ENCODE measurements at places on chromosomes 3 and 15. TPM values are rescaled to one million over a fixed set of nuclear protein-coding genes. Genes with fewer than 3 reads are reported as not detected.

IGDCC3 gene
- 20.1 TPM for total RNA-seq

DENND6A gene
- 39.9 TPM for total RNA-seq

CRBN gene
- total RNA-seq: 39.4 TPM

SCAANT1 gene
- total RNA-seq: not detected

RABL3 gene
- 7.0 TPM for total RNA-seq

TGM5 gene
- total RNA-seq: not detected

DNAJA4 gene
- not detected for total RNA-seq

TCAIM gene
- 34.5 TPM for total RNA-seq

DNA sequence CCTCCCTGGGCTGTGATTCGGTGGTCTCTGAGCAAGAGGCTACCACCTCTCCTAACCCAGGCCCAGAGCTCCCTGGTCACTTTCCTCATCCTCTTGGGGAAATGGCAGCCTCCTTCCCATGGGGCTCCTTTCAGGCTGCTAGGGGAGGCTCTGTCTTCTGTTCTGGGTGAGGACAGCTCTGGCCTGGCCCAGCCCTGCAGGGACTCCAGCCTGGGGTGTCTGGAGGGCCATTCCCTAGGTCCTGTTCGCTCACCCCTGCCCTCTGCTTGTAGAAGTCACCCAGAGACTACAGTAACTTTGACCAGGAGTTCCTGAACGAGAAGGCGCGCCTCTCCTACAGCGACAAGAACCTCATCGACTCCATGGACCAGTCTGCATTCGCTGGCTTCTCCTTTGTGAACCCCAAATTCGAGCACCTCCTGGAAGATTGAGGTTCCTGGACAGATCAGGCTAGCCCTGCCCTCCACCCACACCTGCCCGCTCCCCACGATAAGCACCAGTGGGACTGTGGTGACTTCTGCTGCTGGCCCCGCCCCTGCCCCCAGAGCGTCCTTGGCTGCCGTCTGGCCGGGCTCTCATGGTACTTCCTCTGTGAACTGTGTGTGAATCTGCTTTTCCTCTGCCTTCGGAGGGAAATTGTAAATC, 30.9 kb downstream of the PRKCD start:
- DNase-seq: no peak

GRCh38 chr15:65363766-65364165, 14.0 kb downstream of the IGDCC3 start:
- no peak for DNase-seq

GRCh38 chr15:49863431-49864224, 242.8 kb downstream of the DTWD1 start:
- no peak for DNase-seq

GRCh38 chr15:81888748-81889484, 156.9 kb downstream of the MEX3B start:
- DNase-seq: no peak

DNA sequence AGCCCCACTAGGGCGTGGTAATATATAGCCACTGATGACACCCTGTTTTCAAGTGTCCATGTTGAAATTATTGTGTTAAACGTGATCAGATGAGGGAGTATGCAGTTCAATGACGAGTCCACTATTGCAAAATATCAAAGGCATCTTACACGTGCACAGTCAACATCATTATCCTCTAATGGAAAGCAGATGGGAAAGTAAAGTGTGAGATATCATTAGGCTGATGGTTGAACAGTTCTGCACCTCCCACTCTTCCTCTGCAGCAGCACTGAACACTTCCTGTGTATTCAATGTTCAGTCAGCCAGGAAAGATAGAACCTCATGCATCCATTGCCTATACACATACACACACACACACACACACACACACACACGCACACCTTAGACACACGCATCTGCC, 431.8 kb upstream of the CCDC54 start:
- no peak for DNase-seq

DNA sequence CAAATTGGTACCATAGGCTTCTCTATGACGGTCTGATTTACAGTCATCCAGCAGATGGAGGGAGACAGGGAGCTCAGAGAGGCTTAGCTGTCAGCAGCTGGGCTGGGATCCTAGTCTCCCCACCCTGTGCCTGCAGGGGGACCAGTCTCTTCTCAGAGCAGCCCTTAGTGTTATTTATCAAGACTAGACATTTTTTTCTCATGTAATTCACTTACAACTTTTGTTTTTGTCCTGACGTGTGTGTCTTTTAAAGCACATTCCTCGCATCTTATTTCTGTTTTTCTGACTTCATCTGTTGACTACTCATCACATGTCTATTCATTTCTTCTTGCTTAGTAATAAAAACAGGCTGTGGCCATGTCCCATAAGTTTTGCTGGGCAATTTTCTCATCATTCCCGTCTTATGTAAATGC, 116.1 kb downstream of the KLF13 start:
- no peak for DNase-seq

- DNase-seq: peak; percentile 9
Measured at GRCh38 chr15:59138243-59138642, 33.3 kb downstream of the CCNB2 start.

- DNase-seq: no peak
Measured at GRCh38 chr15:75107908-75108838, 84.8 kb downstream of the PPCDC start.

DNA sequence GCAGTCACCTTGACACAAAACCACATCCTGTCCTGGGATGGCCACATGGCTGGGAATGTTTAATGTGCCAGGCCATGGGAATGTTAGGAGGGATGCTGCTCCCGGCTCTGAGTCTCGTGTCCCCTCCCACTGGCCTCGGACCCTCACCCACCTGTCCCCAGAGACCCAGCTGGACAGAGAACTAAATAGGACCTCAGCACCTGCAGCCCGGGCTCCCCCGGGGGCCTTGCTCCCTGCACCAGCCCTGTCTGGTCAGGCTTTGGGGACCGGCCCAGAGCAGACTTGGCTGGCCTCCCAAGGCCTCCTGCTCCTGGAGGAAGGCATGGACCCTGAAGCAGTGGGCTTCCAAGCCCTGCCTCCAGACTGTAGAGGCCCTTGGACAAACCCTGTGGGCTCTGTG, 100.0 kb upstream of the IQSEC1 start:
- no peak for DNase-seq

DNA sequence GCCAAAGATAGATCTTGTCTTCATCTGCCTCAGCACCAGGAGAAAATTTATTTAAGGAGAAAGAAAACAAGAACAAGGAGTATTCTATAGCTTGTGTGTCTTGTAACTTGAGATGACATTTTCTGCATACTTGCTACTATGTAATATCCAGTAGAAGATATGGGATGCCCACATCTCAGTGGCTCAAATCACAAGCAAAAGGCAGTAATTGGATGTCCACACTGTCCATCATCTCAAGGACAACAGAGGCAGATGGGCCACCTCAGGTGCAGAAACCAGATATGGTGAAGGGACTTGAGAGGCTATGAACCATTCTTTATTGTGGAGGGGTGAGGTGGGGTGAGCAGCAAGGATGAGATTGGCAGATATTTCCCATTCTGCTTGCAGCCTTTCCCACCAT, 309.0 kb downstream of the GBE1 start:
- no peak for DNase-seq

GRCh38 chr15:75801859-75802593, 41.2 kb upstream of the UBE2Q2 start:
- peak; percentile 72 for DNase-seq

- no peak for DNase-seq
Measured at GRCh38 chr15:66594344-66594743, 28.5 kb upstream of the LCTL start.

GRCh38 chr3:143736205-143736997, 111.9 kb downstream of the SLC9A9 start:
- no peak for DNase-seq

DNA sequence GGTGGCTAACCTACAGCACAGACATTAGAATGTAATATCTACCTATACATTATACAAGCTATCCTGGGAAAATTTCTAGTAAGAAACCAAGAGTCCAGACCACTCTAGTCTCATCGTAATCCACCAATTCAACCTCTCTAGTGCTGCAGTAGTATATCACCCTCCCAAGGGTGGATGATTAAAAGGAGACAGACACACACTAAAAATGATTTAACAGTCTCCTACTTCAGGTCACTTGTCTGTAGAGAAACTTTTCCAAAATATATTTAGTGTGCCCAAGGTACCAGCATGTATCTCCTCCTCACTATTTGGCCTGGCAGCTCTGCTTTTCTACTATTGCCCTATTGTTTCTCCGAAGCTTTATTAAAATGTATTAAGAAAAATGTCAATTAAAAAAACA, 45.0 kb downstream of the ZBTB20 start:
- peak; percentile 46 for DNase-seq

- DNase-seq: no peak
Measured at GRCh38 chr15:80471881-80472280, 67.7 kb downstream of the ARNT2 start.

Measured in G401 (cell line).